ENCODE measurements at places on chromosomes 1 and 21. TPM values are rescaled to one million over a fixed set of nuclear protein-coding genes. Genes with fewer than 3 reads are reported as not detected.

LRRN2 gene
- total RNA-seq, result 1.5 TPM

SH2D1B gene
- 0.24 TPM for total RNA-seq

S100A14 gene
- total RNA-seq, result 6.3 TPM

OLFML2B gene
- total RNA-seq, result 4.2 TPM

KCNJ9 gene
- not detected for total RNA-seq

CTH gene
- 0.60 TPM for total RNA-seq

OXCT2 gene
- 1.3 TPM for total RNA-seq

UBR4 gene
- total RNA-seq, result 53.9 TPM

MYOG gene
- not detected for total RNA-seq

LAPTM5 gene
- 31.5 TPM for total RNA-seq

C1orf94 gene
- total RNA-seq, result not detected

NOS1AP gene
- total RNA-seq, result 3.5 TPM

TEX38 gene
- total RNA-seq, result not detected

CLEC20A gene
- total RNA-seq, result not detected

OLIG1 gene
- 0.89 TPM for total RNA-seq

FMOD gene
- total RNA-seq, result 7.7 TPM

CRYAA gene
- not detected for total RNA-seq

BRDT gene
- not detected for total RNA-seq

SPATA21 gene
- total RNA-seq, result not detected

APCS gene
- not detected for total RNA-seq
